ENCODE measurements at places on chromosomes 3 and 15.

- DNase-seq = no peak
Observed at GRCh38 chr3:111675846-111676210, 80.7 kb upstream of the ZBED2 start.

- DNase-seq = no peak
Observed at GRCh38 chr15:83225449-83225848, 17.8 kb upstream of the HDGFL3 start.

GRCh38 chr3:128667641-128668040, 17.0 kb upstream of the RPN1 start:
- no peak for DNase-seq

DNA sequence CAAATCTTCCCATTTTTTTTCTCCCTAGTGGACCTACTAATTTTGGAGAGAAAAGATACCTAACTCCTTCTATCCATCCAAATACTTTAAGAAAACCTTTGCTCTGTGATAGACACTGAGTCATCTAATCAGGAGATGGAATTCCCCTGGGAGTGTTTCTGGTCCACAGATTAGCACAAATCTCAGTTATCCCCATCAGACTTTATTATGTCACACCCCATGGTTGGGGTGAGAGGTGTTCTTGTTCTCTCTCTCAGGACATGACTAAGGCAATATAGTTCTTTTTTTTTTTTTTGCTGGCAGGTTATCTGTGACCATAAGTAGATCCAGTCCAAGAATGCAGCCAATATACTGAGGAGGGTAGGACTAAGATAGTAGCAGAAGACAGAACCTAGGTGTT, 15.8 kb downstream of the SLC9A9 start:
- no peak for DNase-seq

DNA sequence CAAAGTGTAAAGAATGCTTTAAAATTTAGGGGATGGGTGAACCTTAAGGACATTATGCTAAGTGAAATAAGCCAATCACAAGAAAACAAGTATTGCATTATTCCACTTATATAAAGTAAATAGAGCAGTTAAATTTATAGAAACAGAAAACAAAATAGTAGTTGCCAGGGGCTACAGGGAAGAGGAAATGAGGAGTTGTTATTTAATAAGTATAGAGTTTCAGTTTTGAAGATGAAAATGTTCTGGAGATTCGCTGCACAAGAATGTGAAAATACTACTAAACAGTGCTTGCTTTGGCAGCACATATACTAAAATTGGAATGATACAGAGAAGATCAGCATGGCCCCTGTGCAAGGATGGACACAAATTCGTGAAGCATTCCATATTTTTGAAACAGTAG, 32.0 kb downstream of the DNAH12 start:
- DNase-seq = no peak

- no peak for DNase-seq
Observed at GRCh38 chr3:52043750-52044149, 12.6 kb downstream of the DUSP7 start.

DNA sequence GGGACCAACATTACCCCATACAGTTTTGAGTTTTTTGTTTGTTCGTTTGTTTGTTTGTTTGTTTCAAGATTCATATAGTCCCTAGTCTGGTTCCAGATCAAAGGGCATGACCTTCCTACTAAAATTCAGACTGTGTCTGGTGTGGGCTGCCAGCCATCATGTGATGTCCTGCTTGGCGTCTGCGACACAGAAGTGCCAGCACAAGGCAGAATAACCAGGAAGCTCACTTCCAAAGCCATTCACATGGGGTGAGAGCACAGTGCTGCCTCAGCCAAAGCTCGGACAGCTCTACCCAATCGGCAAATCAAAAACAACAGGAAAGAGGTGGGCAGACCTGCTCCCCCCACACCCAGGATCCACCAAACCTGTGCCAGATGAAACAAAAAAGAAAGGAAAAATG, 142.6 kb upstream of the THBS1 start:
- DNase-seq = no peak

- no peak for DNase-seq
Observed at GRCh38 chr3:188137051-188137450, 16.9 kb upstream of the LPP start.

- no peak for DNase-seq
Observed at GRCh38 chr3:41308119-41308518, 108.8 kb downstream of the CTNNB1 start.
